ENCODE measurements at places on chromosomes 7 and 10.

DNA sequence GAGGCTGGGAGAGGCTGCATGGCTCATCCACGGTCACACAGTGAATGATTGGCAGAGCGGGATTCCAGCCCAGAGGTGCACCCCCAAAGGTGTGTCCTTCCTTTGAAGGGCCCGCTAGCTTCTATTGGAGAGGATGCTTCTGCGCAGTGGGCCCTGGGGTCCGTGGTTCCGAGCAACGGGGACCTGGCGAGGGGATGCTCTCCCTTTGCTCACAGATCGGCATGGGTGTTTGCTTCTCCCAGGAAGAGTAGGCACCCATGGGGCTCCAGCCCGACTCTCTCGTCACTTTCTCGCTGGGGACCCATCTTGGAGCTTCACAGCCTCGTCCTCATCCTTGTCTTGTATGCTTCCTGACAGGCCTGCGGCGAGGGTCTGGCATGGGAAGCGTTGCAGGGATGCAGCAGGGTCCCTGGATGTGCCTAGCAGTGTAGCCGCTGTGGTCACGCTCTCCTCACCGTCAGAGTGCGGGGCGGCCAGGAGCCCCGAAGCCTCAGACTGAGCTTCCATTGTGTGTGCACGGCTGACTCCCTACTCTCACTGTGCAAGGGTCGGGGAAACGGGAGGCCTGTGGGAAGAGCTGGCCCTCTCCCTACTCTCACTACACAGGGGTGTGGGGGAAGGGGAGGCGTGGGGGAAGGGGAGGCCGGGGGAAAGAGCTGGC, 538.5 kb upstream of the FOXK1 start:
- no peak for DNase-seq

GRCh38 chr7:155276800-155277375, 20.8 kb upstream of the INSIG1 start:
- DNase-seq = no peak

GRCh38 chr10:7826971-7827370, 8.7 kb downstream of the TAF3 start:
- peak; percentile 60 for DNase-seq

GRCh38 chr7:132425942-132426341, 150.3 kb downstream of the PLXNA4 start:
- DNase-seq = no peak

DNA sequence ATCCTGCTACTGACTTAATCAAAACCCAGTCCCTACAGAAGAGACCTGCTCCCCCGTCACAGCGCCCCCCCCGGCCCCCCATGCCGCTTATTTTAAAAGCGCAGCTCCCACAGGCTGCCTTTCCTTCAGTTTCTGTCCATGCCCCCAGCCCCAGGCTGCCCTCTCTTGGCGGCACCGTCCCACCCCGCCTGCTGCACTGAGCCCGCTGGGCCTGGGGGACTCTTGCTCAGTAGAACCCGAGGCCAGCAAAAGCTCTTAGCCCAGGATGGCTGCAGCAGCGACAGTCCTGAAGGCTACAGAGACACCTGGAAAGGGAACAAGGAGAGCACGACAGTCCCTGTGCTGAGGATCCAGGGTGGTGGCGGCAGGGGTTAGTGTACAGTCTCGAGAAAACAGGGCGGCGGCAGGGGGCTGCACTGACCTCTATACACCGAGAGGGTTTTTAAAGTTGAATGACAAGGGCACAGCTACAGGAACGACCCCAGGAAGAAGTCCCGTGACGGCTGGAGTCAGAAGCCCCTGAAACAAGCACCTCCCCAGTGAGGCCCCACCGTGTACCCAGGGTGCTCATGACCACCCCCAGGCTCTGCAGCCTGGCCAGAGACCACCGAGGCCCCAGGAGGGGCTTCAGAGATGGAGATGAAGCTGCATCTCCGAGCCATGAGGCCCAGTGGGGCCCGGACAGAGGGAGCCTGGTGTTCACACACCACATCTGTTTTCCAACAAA, 54.4 kb downstream of the ZRANB1 start:
- no peak for DNase-seq

DNA sequence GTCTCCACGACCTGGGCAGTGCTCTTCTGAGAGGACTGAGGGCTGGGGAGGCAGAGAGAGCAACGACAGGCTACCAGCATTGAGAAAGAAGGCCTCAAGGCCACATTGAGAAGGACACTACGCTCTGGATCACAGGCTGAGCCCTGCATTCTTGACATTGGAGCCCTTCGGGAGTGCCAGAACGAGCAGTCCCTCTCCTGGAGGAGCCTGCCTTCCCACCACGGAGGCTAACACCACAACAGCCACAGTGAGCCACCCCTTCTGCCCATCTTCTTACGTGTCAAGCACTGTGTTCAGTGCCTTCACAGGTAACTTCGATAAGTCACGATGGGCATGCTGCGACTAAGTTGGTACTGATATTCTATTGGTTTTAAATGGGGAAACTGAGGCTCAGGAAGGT, 267.8 kb downstream of the RPS24 start:
- DNase-seq = no peak

- no peak for DNase-seq
Observed at GRCh38 chr7:34091321-34091917, 186.1 kb downstream of the BMPER start.

DNA sequence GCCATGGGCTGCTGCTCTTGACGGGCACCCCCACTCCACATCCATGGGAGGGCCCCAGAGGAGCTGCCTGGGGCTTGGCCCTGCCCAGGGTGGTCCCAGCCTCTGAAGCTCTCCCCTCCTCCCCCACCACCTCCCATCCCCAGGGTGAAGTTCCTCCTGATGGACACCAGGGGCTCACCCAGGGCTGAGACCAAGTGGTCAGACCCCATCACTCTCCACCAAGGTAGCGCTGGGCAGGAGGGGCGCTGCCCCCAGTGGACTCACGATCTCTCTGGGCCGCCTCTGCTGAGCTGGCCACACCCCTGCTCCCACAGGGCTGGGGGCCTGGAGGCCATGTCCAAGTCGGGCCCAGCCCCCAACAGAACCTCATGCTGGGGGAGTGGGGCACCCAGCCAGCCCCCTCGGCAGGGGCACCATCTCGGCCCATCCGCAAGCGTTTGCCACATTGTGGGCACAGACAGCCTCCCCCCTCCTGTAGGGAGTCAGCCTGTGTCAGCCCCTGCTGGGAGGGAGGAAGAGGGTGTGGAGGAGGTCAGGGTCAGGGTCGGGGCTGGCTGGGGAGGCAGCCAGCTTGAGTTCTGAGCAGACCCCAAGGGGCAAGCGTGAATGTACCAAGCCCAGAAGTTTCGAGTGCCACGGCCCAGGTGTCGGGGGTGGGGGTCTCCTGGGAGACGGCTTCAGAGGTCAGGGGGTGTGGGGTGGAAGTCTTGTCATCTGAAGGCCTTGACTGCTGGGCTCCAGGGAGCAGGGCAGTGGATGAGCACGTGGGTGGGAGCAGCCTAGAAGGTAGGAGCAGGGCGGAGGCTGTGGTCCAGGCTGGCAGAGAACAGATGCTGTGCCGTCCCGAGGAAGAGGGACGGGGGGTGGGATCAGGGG, 2.8 kb downstream of the UPK3B start:
- DNase-seq = no peak

- no peak for DNase-seq
Observed at GRCh38 chr10:124213471-124213870, 120.1 kb upstream of the CHST15 start.

DNA sequence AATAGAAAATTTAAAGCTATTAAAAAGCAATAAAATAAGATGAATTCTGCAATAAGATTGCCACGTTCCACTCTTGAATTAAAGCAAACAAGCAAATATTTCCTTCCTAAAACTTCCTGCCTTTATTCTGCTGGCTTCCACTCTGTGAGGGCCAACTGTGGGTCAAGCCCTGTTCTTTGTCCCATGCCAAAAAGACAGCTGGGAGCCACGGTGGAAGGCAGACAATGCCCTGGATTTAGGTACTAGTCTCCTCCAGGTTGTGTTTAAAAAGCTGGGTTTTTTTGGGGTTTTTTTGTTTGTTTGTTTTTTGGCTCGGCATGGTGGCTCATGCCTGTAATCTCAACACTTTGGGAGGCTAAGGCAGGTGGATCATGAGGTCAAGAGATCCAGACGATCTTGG, 39.1 kb downstream of the LRRTM3 start:
- DNase-seq = no peak

DNA sequence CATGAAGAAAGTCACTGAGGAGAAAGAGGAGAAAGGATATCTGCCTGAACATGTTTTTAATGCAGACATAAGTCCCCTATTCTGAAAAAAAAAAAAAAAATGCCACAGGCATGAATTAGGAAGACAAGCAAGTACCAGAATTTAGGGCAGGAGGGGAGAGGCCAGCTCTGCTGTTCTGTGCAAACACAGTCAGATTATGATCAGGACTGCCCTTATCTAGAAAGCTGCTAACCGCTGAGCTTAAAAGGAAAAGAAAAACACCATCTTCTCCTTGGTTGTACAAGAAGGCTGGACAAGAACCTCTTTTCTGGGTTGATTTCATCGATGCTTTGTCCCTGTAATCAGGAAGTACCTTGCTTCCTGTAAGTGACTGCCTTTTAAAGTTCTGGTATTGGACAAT, 15.3 kb upstream of the PWWP2B start:
- no peak for DNase-seq

DNA sequence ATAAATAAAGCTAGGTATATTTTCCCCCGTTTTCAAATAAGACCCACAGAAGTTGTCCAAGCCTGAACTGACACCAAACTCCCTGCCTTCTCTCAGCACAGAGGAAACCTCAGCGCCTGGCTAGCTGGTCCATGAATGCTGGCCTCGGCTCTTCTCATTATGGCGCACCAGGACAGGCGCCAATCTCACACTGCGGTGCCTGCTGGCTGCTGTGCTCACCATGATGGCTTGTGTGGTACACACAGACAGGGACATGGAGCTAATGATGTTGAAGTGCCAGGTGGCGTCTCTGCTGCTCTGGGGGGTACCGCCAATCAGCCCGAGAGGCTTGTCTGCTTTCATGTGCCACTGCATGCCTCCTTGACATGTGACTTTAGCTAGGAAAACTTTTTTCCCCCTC, 43.2 kb upstream of the USP6NL start:
- no peak for DNase-seq

GRCh38 chr7:64686493-64687184, 20.7 kb downstream of the ZNF107 start:
- DNase-seq = no peak

- DNase-seq = no peak
Observed at GRCh38 chr7:148856578-148856881, 27.6 kb downstream of the EZH2 start.

DNA sequence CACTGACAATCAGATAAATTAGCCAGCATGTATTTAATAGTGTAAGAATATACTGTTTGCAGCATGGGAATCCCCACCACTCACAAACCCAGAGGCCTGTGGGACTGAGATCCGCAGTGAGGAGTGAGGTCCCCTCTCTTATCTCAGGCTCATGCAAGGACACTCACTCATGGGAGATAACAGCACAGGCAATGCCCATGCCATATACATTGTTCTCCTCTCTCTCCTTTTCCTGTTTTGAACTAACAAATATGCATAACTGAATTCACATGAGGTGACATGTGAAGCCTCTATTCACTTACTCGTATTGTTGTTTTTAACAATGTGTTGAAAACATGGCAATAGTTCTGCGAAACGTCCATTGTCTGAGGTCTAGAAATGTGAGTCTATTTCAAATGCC, 230.5 kb downstream of the ARHGAP21 start:
- DNase-seq = no peak

- no peak for DNase-seq
Observed at GRCh38 chr7:139902436-139903102, 73.5 kb downstream of the TBXAS1 start.

- no peak for DNase-seq
Observed at GRCh38 chr10:97367126-97367649, 32.7 kb upstream of the FRAT2 start.

DNA sequence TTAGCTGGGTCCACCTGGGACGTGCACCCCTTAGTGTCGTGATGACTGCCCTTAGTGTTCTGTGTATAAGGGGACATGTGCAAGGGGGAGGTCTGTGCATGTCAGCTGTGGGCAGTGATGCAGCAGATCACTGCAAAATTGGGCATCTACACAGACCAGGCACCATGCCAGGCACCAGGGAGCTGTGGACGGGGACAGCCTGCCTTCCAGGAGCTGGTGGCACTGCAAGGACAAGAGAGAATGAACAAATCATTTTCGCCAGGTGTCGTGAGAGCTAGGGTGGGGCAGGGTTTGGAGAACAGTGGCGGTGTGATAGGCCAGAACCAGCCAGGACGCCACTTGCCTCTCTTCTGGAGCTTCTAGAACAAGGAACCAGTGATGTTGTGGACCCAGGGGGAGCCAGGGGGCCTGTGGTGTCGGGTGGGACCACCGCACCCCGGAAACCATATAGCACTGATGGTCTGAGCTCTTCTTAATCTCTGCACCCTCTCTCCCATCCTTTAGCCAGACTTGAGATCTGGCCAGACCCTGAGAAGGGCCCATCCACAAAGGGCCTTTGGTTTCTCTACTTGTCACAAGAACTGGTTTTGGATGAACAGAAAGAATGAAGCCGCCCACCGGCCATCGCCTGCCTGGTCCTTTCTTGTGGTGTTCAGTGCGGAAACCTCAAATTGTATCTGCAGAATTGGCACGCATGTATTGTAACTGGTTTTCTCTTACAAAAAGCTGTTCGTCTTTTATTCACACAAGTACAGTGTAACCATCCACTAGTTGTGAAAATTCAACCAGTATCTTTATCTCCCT, 30.7 kb downstream of the PRF1 start:
- DNase-seq = no peak

- DNase-seq = no peak
Observed at GRCh38 chr7:114444196-114444595, 29.6 kb downstream of the FOXP2 start.

DNA sequence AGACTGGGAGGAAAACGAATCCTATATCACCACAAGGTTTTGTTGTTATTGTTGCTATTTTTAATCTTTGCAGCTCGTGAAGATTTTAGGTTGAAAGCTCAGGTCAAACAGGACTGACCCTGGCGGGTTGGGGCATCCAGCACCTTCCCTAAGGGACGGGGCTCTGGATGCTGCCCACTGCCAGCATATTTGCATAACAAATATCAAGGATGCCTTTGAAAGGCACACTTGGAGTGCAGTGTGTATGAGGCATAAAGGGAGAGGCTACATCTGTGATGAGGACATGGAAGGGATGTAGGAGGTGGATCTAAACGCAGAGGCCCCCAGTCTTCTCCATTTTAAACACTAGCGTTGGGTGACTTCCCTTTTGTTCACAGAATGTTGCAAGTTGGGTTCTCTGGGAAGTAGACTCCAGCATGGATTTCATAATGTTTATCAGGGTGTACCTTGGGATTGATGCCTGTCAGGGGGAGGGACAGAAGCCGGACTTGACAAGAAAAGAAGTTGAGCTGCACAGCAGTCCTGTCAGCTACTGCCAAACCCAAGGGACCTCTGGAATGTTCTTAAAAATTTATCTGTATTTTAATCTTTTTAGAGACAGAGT, 181.1 kb upstream of the IMMP2L start:
- DNase-seq = no peak

- no peak for DNase-seq
Observed at GRCh38 chr7:16697507-16698199, 51.7 kb downstream of the BZW2 start.

Data from Caki2 (cell line).